ENCODE measurements at places on chromosomes 7 and 10. TPM values are rescaled to one million over a fixed set of nuclear protein-coding genes. Genes with fewer than 3 reads are reported as not detected.

DNA sequence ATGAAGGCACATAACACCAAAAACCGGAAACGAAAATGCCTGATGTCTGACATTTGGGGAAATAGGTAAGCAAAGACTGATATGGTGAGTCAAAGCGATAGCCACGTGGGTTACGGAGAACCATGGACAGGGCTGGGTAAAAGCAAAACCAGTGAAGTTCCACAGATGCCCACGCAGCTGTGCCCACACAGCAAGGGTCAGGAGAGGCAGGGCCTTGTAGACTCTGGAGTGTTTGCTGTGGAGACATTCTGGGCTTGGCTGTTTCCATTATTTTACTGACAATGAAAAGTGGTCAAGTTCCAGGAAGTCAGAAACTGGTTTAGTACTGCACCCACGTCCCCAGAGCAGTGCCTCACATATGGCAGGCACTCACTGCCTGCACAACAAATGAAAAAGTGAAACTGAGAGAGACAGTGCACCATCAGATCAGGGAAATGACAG, 148.7 kb downstream of the ZMYND11 start:
- DNase-seq: no peak

DNA sequence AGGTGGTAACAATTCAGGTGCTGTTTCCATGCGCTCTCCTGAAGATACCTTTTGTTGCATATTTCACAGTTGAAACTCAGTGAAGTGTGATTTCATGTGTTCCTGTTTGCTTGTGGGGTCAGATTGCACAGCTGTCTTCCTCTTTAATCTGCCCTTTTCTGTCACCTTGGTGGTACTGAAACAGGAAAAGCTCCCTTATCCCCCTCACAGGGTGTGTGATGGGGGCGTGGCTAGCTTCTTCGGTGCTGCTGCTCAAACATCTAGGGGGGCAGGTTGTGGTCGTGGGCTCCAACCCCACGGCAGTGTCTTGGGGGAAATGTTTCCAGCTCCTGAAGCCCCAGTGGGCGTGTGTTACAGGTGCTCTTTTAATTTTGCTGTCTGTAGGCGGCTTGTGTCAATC, 107.4 kb upstream of the KLF14 start:
- DNase-seq: no peak

DNA sequence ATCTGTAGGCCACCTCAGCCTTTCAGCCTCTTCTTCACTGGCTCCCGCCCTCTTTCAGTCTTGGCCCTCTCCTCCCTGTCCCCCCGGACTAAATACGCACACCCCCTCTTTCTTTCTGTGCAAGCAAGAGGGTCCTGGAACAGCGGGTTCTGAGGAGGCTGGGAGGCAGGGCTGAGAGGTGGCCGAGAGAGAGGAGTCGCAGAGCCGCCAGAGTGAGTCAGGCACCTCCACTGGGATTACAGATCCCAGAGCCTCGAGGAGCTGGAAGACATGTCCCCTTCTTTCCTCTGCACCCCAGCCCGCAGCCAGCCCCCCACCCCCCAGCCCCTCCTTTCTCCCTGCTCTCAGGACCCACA, 182 bp downstream of the CCDC136 start:
- no peak for DNase-seq

GRCh38 chr10:58384095-58384494, 1.1 kb upstream of the TFAM start:
- DNase-seq: no peak

DNA sequence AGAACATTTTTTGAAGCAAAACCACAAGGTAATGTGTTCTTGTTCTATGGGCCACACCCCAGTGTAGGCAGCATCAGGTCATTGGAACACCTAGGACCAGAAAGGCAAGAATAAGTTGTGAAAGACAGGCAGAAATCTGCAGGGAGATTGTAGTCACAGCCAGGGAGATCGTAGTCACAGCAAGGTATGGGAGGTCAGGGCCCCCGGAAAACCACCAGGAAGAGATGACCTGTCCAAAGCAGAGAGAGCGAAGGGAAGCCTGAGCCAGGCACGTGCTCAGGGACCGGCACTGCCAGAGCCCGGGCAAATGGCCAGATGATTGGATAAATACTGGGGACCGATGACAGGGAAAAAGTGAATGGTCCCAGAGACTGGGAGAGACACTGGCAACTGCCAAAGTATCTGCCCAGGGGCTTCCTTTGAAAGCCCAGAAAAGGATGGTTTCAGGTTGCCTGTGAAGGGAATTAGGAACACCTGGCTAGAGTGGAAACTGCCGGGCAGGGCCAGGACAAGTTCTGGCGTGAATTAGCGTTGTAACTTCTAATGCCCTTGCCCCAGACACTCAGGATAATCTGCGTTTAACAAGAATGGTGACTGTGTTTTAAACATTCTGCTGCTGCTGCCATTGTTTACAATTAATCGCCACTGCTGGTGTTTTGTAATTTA, 3.9 kb upstream of the NOBOX start:
- no peak for DNase-seq

DNA sequence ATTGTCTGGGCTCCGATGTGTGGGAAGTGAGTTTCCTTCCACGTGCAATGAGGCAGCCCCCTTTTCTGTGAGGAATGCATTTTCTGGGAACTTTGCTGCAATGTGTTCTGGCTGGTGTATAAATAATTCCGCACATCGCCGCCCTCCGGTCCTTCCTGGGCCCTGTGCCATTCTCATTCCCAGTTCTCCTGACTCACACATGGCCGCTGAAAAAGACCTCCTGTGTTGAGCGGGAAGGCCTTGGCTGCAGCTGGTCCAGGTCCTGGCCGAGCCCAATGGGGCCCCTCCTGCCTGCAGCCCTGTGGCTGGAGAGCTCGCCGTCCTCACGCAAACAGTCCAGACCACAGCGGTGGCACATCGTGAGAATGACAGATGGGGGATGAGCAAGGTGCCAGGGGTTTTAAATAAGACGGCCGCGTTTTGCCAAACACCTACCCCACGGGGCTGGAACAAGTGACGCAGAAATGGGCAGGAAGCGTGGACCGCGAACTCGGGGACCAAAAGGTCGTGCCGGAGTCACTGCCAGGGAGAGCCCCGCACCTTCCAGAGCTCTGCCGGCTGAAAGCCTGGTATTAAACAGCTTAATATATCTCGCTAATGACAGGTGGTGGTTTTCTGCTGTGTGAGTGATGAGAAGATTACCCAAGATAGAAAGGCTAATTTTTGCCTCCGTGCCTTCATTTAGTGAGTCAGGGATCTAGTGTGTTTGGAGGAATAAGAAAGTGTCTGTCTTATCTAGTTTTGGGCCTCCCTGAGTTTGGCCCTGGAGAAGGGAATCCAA, 37.0 kb downstream of the FAM20C start:
- DNase-seq: no peak

GRCh38 chr7:15885678-15886077, 199.2 kb upstream of the MEOX2 start:
- DNase-seq: no peak

DNA sequence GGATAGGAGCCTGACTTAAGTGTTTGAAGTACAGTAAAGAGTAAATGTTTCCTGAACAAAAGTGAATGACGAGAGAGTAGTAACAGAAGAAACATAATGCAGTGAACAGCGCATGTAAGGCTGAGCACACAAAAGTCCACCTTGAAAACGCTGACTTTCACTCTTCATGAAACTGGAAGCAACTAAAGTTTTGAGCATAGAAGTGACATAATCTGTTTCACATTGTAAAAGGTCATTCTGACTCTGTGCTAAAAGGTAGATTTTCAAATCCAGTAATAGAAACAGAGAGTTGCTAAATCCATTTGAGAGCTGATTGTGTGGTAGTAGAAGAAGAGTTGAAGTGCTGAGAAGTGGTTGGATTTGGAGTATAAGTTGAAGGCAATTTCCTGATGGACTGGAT, 1037.0 kb downstream of the CNTNAP2 start:
- DNase-seq: no peak

The C7orf25 gene
- 5.2 TPM for polyA plus RNA-seq

The IGFBP1 gene
- 0.47 TPM for polyA plus RNA-seq

The CFTR gene
- polyA plus RNA-seq: 3.1 TPM

Data from right renal cortex interstitium (tissue), 3 donors.